AG08396 (cell line): ENCODE measurements at places on chromosomes 3 and 15.

- DNase-seq: no peak
These were observed 315.9 kb upstream of the TGFBR2 start for GRCh38 chr3:30290479-30290878.

- DNase-seq: no peak
These were observed 84.5 kb upstream of the ATP10A start for GRCh38 chr15:25947323-25948314.

DNA sequence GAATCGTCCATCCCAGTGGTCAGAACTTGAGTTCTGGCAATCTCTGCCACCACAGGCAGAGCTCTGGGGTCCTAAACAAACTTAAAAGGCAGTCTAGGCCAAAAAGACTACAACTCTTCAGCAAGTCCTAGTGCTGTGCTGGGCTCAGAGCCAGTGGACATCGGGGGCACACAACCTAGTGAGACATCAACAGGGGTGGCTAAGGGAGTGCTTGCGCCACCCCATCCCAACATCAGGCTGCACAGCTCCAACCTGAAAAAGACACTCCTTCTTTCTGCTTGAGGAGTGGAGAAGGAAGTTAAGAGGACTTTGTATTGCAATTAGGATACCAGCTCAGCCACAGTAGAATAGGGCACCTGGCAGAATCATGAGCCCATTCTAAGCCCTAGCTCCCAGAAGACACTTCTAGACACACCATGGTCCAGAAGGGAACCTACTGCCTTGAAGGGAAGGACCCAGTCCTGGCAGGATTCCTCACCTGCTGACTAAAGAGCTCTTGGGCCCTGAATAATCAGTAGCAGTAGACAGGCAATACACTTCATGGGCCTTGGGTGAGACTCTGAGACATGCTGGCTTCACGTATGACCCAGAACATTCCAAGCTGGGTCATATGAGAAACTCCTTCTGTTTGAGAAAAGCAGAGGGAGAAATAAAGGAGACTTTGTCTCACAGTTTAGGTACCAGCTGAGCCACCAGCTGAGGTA lies 72.0 kb downstream of the TFDP2 start:
- no peak for DNase-seq

GRCh38 chr3:190073264-190074008 lies 47.3 kb downstream of the P3H2 start:
- DNase-seq: no peak

DNA sequence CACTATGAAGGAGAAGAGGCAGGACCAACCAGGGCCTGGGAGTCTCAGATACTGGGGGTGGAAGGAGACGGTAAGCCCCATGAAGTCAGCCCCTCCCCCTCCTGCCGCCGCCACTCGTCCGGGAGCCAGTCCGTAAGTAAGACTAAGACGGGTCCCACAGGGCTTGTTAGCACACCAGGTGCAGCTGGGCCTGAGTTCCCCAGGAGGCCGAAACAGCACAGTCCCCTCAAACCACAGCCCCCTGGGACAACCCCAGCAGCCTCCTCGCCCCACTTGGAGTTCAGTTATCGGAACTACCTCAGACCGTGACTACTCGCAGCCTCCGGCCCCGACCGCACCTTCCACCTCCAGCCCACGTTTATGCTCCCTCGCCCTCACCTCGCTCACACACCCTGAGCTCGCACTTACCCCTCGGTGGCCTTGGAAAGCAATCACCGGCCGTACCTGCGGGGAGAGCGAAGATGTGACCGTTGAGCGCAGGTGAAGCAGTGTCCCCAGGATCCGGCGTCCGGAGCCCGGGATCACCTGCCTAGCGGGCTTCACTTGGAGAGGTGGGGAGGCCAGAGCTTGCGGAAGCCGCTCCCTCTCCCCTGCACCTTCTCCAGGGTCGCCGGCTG lies 557 bp downstream of the ELL3 start:
- no peak for DNase-seq

DNA sequence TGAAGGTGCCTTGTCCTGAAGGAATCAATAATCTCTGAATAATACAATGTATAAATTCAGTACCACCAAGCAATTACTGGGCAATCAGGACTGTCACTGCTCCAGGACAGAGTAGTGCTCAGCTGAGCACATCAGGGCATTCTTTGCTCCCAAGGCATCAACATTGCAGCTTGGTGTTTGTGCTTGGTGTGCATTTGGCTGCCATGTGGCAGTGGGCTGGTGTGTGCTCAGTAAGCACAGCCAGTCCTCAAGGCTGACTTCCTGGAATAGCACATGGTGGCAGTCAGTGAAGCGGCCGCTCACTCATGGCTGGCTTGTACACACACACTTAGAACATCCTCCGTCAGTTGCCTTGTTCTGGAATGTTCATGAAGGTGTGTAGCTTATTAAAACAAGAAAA lies 217.0 kb downstream of the EPHB1 start:
- no peak for DNase-seq
